ENCODE measurements at places on chromosomes 3 and 15. TPM values are rescaled to one million over a fixed set of nuclear protein-coding genes. Genes with fewer than 3 reads are reported as not detected.

PRR23B gene
- not detected for total RNA-seq

LMAN1L gene
- not detected for total RNA-seq

SLC22A14 gene
- 0.03 TPM for total RNA-seq

CERS3 gene
- total RNA-seq: 1.9 TPM

- DNase-seq: no peak
Measured at GRCh38 chr3:85667744-85668143, 709.0 kb downstream of the CADM2 start.

- DNase-seq: no peak
Measured at GRCh38 chr3:62039586-62039985, 333.8 kb downstream of the FEZF2 start.

GRCh38 chr3:79103307-79103706 lies 664.5 kb downstream of the ROBO1 start:
- DNase-seq: no peak

DNA sequence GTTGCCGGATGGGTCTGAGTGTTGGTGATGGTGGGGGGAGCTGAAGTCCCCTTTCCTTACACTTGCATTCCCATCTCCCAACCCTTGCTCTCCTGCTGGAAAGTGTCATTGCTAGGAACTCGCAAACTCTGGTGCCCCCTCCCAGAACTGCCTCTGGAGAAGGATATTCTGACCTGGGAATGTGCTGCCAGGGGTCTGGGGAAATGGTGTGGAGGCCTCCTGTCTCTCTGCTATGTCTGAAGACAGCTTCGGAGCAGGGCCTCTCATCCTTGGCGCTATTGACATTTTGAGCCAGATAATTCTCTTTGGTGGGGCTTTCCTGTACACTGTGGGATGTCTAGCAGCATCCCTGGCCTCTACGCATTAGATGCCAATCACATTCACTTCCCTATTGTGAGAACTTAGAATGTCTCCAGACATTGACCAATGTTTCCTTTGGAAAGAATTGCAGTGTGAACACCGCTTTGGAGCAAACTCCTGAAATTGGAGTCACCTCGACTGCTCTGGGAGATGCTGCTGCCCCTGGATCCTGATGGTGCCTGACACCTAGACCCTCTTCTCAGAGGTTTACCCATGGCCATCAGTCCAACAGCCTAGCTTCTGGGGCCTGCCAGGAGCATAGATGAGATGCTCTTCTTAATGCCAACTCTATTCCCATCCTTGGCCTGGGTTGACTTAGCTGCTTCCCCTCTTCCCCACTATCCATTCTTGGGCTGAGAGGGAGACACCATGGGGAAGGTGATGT lies 2.2 kb upstream of the KY start:
- no peak for DNase-seq

GRCh38 chr15:69807721-69808120 lies 290.0 kb downstream of the TLE3 start:
- DNase-seq: no peak

DNA sequence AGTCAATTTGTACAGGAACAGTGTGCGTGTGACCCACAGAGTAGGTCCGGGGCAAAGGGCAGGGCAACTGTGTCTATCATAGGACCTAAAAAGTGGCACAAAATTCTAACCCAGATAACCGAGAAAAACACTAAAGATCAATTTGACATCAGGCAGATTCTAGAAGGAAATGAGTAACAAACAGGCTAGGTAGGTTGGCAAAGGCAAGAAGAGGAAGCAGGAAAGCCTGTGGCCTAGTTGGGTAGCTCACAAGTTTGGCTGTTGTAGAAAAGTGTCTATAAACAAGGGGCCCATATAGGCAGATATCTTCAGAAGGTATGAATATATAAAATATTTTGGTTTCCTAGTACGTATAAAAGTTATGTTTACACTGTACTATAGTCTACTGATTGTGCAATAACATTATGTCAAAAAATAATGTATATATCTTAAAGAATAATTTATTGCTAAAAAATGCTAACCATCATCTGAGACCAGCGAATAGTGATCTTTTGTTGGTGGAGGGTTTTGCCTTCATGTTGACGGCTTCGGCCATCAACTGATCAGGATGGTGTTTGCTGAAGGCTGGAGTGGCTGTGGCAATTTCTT lies 13.3 kb upstream of the OR5K1 start:
- DNase-seq: no peak

DNA sequence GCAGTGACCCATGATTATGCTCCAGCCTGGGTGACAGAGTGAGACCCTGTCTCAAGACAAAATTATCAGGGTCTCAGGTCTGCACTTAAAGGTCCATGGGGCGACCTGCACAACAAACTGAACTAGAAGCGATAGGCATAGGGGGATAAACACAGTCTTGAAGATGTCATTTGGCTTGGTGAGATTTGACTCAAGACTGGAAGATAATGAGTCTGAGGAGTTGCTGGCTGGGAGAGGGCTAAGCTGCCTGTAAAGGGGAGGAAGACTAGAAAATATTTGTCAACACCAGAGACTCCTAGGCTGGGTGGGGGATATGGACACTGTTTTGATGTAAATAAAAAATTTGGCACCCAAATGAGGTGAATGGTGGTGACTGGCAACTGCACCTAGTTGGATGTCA lies 19.8 kb downstream of the GHRL start:
- no peak for DNase-seq

GRCh38 chr3:106728315-106729098 lies 648.7 kb upstream of the CCDC54 start:
- no peak for DNase-seq

- no peak for DNase-seq
Measured at GRCh38 chr15:50256188-50257041, 9.1 kb downstream of the HDC start.

DNA sequence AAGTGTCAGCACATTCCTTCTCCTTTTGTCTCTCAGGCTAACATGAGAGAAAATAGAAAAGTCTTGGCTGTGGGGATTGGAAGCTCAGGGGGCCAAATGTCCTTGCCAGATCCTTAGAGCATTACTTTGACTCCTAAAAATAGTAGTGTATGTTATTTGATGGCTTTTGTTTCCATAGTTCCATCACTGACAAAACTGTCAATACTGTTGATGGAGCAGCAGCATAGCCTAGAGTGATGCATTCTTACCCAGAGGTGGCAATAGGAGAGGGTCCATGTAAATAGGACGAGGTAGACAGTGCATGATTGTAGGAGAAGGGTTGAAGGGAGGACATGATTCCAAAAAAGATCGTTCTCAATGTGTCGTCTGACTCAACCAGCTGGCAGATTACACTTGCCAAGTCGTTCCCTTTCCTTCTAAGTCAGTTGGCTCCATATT lies 282.7 kb upstream of the TPRG1 start:
- no peak for DNase-seq

DNA sequence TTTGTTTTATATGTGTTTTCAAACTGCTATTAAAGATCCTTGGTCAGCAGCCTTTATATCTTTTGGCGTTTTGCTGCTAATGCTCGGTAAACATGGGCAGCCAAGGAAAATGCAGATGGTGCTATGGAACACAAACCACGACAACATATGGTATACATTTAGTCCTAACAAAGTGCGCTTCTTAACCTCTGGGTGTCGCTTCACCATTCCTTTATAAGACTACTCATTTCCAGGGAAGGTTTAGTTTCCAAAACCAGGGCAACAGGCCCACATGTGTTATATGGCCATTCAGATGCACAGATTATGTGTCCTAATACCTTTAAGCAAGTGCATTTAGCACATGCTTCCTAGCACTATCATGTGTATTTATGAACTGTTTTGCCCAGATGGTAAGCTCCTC lies 14.7 kb downstream of the SHOX2 start:
- DNase-seq: peak; percentile 53

DNA sequence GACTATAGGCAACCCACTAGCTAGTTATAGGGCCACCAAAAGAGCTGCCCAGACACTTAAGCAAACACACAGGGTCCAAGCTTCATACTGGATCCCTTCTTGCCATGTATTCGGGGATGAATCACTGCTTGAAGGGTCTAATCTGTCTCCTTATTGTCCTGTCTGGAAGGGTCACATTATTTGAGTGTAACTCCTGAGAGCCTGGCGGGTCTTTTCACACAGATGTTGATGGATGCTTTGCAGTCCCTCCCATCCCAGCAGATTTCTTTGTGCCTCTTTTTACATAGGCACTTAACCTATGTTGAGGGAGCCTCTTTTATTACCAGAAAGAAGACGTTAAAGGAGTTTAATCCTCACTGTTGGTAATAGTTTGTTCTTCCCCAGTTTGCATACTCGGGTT lies 56.6 kb downstream of the BBX start:
- DNase-seq: no peak

DNA sequence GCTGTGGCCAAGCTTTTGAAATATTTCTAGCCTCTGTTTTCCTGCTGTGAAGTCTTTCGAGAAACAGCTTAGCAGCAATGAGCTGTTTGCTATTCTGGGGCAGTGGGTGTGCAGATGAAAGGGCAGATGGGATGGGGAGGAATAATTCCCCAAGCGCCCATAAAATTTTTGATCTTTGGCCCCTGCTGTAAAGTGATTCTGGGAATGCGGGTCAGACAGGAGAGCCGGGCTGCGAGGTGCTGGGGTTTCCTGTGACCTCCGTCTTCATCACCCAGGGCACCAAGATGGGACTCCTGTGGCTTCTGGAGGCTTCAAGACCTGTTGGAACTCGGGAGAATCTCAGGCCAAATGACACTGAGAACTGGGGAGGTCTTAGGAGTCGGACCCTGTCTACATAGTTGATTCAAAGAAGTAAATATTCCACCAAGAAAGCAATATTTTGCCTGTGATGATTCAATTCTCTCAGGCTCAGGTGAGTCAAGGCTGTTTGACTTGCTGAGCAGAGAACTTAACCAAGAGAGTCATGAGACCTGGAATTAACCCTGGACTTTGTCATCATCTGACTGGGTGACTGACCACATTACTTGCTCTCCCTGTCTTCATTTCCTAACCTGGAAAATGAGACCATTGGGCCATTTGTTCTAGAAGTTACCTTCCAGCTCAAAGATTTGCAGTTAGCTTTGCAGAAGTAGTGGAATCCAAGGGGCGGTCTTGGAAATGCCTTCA lies 86.4 kb downstream of the POLR2M start:
- DNase-seq: no peak

DNA sequence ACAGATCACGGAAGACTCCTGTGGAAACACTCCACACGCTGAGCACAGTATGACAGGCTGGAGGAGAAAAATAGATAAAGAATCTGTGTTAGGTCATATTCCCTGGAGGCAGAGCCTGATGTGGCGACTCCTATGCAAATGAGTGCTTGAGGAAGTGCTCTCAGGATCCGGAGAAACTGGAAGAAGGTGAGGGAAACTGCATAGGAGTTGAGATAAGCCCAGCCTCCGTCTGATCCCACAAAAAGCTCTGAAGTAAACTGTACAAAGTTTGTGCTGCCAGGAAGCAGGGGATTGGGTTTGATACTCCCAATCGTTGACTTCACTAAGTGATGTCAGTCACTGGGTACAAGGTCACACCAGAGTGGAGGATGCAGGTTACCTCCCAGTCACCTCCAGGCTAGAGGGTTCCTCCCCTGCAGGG lies 33.4 kb downstream of the OSBPL10 start:
- DNase-seq: no peak

GRCh38 chr3:117928836-117929235 lies 1105.8 kb downstream of the IGSF11 start:
- DNase-seq: no peak

Data from H7 (cell line).